Urothelium cell line (cell line): ENCODE measurements at places on chromosomes 3 and 15.

DNA sequence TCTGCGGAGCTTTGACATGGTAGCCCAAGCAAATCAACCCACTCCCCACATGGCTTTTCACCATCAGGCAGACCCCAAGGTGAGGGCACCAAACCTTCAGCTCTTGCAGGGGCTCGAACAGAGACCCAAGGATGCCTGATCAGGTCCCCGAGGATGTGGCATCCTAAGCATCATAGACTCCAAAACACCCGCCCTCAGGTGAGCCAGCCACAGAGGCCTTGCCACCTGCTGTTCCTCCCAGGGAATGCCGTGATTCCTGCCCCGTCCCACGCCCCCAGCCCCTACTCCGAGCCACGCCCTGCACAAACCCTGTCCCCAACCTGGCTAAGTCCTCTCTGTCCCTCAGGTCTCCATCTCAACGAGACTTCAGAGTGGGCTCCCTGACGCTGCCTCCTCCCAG, 34.7 kb upstream of the SLC41A3 start:
- no peak for DNase-seq

DNA sequence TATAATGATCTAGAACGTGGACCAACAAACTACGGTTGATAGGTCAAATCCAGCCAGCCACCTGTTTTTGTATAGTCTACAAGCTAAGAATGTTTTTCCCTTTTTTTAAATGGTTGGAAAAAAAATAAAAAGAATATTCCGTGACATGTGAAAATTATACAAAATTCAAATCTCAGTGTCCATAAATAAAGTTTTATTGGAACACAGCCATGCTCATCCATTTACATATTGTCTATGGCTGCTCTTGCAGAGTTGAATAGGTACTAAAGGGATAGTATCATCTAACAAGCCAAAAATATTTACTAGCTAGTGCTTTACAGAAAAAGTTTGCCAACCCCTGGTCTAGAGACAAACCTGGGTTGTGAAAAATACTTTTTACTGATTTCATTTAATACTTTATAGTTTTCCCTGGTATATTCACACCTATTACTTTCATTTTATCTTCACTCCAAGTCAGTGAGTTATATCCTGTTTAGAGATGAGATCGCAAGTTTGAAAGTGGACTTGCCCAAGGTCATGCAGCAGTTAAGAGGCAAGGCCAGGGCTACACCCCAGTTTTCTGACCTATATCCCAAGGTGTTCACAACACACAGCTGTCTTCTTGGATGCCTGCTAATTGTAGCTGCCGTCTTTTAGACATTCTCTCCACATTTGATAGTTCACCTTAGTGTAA, 58.4 kb downstream of the IGF2BP2 start:
- DNase-seq, result no peak

DNA sequence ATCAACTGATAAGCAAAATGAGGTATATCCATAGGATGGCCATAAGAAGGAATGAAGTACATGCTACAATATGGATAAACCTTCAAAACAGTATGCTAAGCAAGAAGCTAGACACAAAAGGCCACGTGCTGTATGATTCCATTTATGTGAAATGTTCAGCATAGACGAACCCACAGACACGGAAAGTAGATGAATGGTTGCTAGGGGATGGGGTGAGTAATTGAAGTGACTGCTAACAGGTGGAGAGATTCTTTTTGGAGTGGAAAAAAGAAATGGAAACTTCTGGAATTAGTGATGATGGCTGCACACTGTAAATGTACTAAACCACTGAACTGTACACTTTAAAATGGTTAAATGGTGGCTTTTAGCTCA, 630 bp upstream of the EFCAB12 start:
- DNase-seq, result no peak

DNA sequence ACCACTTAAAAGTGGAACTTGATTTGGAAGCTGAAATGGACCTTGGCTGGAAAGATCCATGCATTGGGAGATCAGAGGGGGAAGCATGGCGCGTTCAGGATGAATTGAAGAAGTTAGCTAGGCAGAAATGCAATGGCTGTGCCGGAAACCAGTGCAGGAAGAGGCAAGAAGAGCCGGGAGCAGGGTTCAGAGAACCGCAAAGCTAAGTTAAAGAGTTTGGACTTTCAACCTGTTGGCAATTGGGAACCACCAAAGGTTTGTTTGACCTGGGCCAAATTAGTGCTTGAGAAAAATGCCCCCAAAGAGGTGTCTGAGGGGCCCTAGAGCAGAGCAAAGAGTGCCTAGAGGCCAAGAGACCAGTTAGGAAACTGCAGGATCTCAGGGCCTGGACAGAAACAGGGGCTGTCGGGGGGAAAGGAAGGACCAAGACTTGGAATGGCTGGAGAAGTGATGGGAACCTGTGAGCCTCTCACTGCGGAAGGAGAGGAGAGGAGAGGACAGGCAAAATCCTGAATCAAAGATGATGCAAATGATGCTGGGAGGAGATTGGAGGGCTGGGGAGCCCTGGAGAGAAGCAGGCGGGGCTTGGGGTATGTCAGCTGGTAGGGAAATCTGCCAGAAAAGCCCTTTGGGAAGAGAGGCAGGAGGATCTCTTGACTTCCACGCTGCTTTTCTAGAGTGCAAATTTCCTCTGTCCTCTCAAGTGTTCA, 49.3 kb downstream of the FAM174B start:
- DNase-seq, result no peak

DNA sequence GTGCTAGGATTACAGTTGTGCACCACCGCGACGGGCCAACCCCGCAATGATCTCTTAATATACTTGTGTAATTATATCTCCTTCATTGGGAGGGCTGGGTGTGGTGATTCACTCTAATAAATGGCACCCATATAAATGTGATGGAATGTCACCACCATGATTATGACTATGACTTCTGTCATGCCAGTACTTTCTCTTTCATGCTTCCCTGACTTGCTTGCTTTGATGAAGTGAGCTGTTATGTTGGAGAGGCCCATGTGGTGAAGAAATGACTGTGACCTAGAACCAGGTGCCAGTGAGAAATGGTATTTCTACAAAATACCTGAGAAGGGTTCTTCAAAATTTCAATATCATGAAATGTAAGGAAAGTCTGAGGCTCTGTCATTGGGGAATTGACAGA, 24.4 kb upstream of the TP63 start:
- no peak for DNase-seq

GRCh38 chr3:100521439-100521845, 29.0 kb downstream of the TMEM45A start:
- no peak for DNase-seq

DNA sequence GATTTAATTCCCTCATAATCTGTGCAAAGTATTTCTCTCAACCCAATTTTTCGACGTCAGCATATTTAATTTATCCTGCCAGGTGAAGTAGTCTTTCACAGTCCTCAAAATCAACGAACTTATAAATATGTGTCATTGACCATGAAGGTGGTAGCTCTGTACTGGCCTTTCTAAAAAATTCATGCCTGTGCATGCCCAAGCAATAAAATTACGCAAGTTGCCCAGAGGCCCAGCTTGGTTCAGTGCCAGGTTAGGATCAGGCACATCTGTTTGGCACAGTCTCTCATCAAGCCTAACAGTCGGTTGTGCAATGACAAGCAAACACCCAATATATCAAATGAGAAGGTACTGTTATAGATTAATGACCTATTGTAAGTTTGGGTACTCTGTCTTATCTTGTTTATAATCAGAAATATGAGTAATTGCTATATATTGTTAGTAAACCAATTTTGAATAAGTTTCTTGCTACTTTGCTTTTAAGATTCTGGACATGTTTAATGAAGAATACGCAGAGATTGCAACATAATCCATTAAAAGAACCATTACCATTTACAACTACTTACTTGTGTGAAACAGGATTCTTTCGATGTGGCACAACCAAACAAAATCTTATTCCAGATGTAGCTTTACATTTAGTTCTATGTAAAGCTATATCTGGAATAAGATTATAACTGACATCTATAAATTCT, 159.0 kb upstream of the IL12A start:
- peak; percentile 61 for DNase-seq

DNA sequence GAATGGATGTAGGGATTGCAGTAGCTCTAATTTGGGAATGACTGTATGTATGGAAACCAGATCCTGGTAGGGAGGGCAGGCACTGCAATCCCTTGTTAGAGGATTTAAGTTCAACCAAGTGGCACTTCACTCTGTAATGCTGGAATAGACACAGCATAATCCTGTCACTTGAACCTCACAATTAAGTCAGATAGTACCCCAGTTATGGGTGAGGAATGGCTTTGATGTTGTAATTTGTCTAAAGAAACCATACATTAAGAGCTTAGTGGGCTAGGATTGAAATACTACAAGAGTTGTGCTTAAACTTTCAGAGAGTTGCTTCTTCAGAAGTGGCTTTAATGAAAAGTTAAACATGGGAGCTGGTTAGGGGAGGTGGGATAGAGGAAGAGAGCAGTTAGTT, 9.3 kb downstream of the RAB7A start:
- no peak for DNase-seq

GRCh38 chr15:99264125-99264524, 12.8 kb downstream of the LRRC28 start:
- no peak for DNase-seq

DNA sequence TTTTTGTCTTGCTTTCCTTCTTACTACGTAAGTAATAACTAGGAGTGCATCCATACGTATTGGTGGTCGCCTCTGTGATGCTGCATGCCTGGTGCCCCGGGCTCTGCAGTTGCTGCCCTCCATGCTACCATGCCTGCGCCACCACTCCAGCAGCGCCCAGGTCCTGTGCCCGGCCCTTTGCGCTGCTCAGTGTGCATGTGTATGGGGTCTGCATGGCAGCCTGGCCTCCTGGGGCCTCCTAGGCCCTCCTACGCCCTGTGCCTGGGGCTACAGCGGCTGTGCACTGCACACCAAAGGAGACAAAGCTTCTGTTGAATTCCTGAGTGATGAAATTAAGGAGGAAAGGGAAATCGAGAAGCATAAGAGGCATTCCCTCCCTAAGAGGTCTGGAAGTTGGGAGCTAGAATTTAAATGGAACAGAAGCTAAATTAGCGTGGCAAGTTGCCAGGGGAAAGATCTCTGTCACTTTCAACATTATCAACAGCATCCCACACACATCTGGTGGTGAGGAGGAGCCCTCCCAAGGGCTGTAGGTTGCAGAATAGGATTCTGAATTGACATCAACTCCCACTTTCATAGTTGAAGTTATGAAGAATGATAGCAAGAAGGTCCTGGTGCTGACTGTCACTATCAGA, 275.0 kb upstream of the CHRM5 start:
- DNase-seq, result no peak

DNA sequence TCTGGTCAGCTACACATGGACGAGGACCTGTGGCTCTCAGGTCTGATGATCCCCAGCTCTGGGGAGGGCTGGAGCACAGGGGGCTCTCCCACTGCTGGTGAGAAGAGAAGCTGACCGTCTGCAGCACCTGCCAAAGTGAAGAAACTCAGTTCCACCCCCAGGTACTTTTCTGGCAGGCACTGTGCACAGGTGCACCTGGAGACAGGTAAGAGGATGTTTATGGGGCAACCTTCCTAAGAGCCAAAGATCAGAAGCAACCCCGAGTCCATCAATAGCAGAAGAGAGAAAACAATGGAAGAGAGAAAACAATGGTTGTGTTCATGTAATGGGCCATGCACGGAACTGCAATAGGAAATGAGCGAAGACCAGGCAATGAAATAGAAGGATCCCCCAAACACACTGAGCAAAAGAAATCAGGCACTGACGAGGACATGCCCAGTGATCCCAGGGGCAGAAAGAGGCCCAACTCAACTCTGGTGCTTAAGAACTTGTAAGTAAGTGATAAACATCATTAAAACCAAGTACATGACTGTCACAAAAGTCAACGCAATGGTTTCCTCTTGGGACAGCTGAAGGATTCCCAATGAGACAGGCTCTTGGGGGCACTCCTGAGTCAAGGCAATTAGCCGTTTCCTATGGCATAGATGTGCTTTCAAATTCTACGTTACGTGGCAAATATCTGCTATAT, 95.0 kb upstream of the ALDH1A3 start:
- DNase-seq, result no peak

- peak; percentile 36 for DNase-seq
Observed at GRCh38 chr3:88235102-88235501, 85.3 kb downstream of the C3orf38 start.

DNA sequence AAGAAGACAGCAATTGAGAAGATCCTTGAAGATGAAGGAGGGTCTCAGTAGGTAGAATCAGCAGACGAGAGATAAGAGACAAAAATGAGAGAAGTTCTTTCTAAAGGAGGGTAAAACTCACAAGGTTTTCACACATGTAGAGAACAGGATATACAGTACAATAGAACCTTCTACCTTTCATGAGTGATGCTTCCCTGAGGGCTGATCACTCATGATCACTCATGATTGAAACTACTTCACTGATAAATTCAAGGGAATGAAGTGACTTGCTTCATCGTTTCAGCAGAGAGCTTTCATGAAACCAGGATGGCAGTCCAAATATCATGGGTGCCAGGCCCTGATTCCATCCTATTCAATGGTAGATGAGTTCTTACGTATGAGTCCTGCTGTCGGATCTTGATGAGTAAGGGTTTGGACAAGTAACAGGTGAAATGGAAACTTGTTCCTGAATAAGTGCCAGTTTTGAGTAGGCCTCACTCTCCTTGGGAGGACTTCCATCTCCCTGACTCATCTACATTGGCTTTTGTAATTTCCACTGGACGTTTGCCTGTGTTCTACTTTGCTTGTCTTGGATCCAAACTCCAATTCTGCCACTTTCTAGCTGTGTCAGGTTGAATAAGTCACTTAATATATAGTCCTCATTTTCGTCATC, 9.6 kb upstream of the CLDN16 start:
- DNase-seq, result no peak

- no peak for DNase-seq
Observed at GRCh38 chr3:190502946-190503345, 10.9 kb upstream of the IL1RAP start.

- DNase-seq, result no peak
Observed at GRCh38 chr3:126480861-126481260, 5.2 kb upstream of the ZXDC start.

- no peak for DNase-seq
Observed at GRCh38 chr15:69128667-69129311, 31.6 kb upstream of the GLCE start.

DNA sequence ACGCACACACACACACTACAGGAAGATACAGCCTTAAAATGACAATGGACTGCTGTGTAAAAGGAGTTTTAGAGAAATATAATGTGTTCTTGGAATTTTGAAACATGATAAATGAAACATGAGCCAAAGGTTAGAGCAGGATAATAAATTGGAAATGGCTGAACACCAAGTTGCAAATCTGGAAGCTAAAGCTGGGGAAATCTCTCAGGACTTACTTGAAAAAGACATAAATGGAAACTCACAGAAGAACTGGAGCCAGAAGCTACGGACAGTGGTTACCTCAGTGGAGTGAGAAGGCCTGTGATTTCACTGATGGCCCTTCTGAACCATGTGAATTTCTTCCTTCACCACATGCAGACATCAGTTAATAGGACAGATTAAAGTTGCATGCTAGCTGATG, 37.3 kb upstream of the ATP10A start:
- no peak for DNase-seq

DNA sequence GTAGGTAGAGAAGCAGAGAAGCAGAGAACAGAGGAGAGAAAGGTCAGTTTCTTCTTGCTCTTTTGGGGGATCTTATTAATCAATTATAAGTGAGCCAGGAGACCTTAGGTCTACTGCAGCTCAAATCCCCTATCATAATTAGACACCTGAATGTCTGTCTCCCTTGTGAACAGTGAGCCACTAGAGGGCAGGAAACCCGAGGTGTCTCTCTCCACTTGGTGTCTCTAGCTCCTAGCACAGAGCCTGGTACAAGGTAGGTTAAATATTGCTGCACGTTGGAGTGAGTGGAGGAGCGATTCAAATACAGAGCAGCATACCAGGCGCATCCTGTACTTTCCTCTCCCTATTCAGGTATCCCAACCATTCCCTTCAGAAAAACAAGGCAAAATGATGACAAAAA, 2.0 kb upstream of the ST8SIA2 start:
- peak; percentile 52 for DNase-seq

GRCh38 chr3:31952205-31952604, 28.9 kb downstream of the OSBPL10 start:
- DNase-seq, result no peak
